ENCODE measurements at places on chromosomes 6 and 20.

DNA sequence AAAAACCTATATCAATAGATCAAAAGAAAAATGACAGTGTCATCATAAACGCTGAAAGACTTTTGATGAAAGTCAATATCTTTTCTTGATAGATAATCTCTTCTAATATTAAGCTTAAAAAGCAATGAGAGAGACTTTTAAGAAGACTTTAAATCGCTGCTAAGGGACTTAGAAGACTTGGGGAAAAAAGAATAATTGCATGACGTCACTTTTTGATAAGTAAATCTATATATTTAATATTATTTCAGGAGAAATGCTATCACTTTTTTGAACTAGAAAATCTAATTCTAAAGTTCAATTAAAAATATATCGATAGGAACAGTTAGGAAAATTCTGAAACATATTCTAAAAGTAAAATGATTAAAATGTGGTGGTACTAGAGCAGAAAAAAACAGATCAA lies 78.7 kb upstream of the TSHZ2 start:
- no peak for DNase-seq

GRCh38 chr6:169568314-169569087 lies 133.3 kb downstream of the WDR27 start:
- DNase-seq, result peak; percentile 53

- DNase-seq, result no peak
These were observed 487.5 kb downstream of the EPM2A start for GRCh38 chr6:145247692-145248419.

- no peak for DNase-seq
These were observed 20.2 kb upstream of the NAA20 start for GRCh38 chr20:19996917-19997316.

DNA sequence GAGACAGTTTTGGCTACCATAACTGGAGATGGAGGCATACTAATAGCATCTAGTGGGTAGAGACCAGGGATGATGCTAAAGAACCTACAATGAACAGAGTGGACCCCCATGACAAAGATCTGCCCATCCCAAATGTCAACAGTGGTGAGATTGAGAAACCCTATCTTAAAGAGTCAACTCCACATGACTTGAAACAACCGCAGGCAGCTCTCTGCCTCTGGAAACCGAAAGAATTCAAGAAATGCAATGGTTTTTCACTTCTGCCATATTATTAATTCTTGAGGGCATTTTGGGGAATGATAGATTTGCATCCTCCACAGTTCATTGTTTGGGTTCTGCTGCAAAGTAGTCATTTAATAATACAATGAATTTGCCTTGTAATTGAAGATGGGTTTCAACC lies 463.4 kb downstream of the MAFB start:
- DNase-seq, result no peak

GRCh38 chr20:44360221-44360620 lies 4.7 kb downstream of the HNF4A start:
- no peak for DNase-seq

- DNase-seq, result no peak
These were observed 101.0 kb upstream of the MPC1 start for GRCh38 chr6:166483573-166484250.

- DNase-seq, result peak; percentile 72
These were observed 7.0 kb downstream of the UQCC1 start for GRCh38 chr20:35404614-35405259.

- DNase-seq, result no peak
These were observed 21.2 kb upstream of the ASF1A start for GRCh38 chr6:118872726-118873125.

DNA sequence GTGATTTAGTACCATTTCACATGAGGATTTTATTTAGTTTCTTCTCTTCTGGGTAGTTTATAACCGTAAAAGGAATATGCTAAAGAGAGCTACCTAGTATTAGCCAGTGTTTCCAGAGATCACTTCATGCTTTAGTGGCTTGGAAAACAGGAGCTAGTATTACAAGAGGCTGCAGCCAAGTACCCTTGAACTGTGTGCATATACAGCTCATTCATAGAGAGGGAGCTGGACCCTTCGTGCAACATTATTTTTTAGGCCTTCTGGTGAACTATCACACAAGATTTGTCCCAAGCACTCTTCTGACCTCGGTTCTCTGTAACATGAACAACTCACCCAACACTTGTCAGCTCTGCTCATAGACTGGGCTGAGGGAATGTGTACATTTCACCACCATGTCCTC lies 74.9 kb upstream of the RIN2 start:
- DNase-seq, result no peak

GRCh38 chr6:26092443-26092842 lies 5.2 kb downstream of the HFE start:
- DNase-seq, result peak; percentile 53

DNA sequence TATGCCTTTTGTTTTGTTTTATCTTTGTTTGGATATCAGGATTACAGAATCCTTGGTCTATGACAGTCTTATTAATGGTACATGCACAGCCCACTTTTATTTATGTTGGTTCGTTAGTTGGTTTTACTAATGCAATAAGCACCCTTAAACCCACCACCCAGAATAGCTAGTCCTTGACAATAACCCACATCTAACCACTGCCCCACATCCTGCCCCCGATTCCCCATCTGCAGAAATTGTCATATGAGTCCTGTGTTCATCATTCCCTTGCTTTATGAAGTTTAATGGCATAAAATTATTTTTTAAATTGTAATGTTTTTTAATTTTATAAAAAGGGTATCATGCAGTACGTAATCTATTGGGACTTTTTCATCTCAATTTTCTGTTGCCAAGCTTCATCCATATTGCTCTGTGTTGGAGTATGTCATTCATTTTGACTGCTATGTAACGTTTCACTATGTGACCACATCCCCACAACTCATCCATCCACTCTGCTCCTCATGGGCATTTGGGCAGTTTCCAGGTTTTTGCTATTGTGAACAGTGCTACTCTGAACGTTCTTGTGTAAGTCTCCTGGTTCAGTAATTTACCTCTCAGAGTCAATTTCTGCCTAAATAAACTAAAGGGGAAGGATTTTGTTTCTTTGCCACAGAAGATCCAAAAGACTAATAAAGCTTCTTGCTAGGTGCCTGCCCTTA lies 150.4 kb downstream of the MRPL14 start:
- no peak for DNase-seq

GRCh38 chr6:150001295-150002008 lies 23.9 kb downstream of the RAET1L start:
- peak; percentile 83 for DNase-seq

DNA sequence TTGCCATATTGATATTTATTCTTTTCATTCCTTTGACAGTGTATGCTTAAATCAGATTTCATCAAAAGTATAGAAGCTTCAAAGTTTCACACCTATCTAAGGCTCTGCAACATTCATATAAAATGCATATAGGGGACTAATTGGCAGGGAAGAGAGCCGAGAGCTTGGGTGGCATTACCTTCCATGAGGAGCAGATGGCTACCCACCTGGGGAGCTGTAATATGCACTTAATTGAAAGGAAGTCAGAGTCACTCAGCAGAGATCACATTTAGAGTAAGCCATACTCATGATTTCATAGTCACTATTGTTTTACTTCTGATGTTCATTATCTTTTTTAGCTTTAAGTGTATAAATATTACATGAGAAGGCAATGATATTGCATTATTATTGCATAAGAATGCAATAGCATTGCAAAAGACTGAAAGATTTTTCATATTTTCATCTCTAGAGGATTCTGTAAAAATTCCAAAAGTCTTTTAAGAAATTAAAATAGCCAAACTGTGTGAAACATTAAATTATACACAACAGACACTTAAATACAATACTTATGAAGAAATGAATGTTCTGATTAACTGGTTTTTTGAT lies 1305.2 kb downstream of the EPHA7 start:
- DNase-seq, result no peak

- DNase-seq, result no peak
These were observed 30.0 kb upstream of the SALL4 start for GRCh38 chr20:51832276-51832675.

DNA sequence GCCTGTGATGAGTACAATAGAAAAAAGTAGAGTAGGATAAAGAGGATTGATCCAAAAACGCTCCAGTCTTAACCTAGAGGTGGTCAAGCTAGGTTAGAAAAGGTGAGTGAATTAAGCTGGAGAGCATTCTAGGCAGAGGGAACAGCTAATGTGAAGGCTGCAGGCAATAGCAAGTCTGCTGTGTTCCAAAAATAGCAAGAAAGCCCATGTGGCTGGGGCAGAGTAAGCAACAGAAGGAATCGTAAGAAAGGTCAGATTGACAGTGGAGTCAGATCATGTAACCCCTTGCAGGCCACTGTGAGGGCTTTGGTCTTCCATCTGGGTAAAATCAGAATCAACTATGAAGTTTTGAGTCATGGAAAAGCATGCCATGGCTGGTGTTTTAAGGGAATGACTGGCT lies 155.0 kb downstream of the OPN5 start:
- DNase-seq, result no peak

- DNase-seq, result no peak
These were observed 35.1 kb upstream of the PPP1R3G start for GRCh38 chr6:5050009-5050408.

- no peak for DNase-seq
These were observed 170.8 kb downstream of the PDE7B start for GRCh38 chr6:136022224-136022874.

GRCh38 chr6:44064089-44064947 lies 62.9 kb downstream of the MRPL14 start:
- peak; percentile 66 for DNase-seq

DNA sequence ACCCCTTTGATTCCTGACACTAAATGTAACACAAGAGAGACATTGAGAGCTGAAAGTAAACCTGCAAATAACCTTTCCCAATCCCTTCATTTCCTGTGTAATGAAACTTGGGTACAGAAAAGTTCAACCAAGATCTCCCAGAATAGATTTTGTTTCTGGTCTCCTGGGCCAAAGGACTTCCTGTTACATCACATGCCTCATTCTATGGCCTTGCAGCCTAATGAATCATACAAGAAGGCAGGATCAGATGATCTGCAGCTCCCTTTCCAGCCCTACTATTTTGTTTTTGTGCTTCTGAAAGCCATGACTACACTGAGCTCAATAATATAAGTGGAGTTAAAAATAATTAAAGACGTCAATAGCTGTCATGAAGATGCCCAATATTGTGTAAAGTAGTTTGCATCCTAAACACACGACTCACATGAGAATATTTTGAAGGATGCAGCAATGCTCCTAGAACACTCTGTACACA lies 73.4 kb upstream of the NOX3 start:
- DNase-seq, result no peak

GRCh38 chr20:18263723-18264122 lies 24.6 kb upstream of the ZNF133 start:
- DNase-seq, result no peak

- DNase-seq, result no peak
These were observed 20.5 kb upstream of the TBC1D32 start for GRCh38 chr6:121354764-121355163.

GRCh38 chr6:154462425-154462824 lies 48.1 kb downstream of the CNKSR3 start:
- DNase-seq, result no peak

GRCh38 chr20:33600414-33600813 lies 61.7 kb upstream of the C20orf144 start:
- DNase-seq, result no peak

DNA sequence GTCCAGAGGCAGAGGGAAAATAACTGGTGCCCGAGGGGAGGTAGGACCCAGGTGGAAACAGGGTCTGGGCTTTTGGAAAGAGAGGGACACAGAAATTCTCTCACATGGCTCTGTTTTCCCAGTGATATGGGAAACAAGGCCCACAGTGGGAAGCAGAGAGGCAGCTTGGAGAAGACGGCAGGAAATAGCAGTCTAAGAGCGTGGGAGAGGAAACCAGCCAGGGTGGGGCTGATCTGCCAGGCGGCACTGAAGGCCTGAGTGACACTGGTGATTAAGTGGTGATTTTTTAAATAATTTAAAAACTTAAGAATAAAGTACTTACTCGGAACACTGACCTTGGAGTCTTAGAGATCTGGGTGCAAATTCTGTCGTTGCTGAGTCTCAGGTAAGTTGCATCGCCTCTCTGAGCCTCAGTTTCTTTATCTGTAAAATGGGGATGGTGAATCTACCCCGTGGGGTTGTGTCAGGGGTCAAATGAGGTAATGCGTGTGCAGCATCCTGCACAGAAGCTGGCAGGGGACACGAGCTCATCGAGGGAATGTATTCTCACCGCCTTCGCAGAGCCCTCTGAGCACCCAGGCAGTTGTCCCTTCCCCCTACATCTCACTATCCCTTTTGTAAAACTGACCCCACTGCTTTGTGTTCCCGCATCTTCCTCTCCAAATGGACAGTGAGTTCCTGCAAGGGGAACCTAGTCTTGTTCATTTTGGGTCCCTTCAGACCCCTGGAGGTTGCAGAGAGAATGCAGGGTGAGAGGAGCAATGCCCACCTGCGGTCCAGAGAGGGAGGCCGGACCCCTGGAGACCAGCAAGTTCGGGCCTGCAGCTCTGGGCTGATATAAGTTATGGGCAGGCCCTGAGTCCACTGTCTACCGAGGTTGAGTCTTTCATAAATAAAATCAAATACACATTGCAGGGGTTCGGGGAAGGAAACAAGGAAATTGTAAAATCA lies 228.6 kb upstream of the PMEPA1 start:
- no peak for DNase-seq

GRCh38 chr6:108623995-108624394 lies 63.3 kb downstream of the FOXO3 start:
- no peak for DNase-seq

GRCh38 chr20:15887387-15887786 lies 685.9 kb downstream of the KIF16B start:
- DNase-seq, result no peak

GRCh38 chr6:154907291-154907690 lies 87.8 kb upstream of the TIAM2 start:
- no peak for DNase-seq

GRCh38 chr20:18904624-18905023 lies 91.0 kb downstream of the SCP2D1 start:
- no peak for DNase-seq

- DNase-seq, result no peak
These were observed 196.9 kb downstream of the DST start for GRCh38 chr6:56445818-56446217.

GRCh38 chr6:157555455-157556143 lies 174.6 kb downstream of the ZDHHC14 start:
- DNase-seq, result no peak

- DNase-seq, result no peak
These were observed 253.6 kb downstream of the CDH26 start for GRCh38 chr20:60211618-60212463.

- no peak for DNase-seq
These were observed 397.0 kb downstream of the SMOC2 start for GRCh38 chr6:168838037-168838399.

- no peak for DNase-seq
These were observed 26.5 kb downstream of the ZNF292 start for GRCh38 chr6:87181903-87182302.

DNA sequence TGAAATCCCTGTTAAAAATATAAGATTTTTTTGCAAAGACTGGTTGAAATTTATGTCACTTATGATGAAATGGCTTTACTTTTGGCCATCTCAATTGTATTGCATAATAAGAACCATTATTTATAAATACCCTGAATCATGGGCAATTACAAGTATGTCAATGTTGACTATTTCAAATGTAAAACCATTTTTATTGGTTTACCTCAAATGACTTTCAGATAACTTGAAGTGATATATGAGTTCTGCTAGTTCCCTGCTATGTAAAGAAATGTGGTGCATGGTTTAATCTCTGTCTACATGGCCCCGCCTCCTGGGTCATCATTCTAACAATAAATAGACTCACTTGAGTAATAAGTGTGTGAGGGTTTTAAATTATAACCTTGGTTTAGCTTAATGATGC lies 275.6 kb upstream of the PREP start:
- DNase-seq, result no peak
